ENCODE measurements at places on chromosomes 3 and 15.

DNA sequence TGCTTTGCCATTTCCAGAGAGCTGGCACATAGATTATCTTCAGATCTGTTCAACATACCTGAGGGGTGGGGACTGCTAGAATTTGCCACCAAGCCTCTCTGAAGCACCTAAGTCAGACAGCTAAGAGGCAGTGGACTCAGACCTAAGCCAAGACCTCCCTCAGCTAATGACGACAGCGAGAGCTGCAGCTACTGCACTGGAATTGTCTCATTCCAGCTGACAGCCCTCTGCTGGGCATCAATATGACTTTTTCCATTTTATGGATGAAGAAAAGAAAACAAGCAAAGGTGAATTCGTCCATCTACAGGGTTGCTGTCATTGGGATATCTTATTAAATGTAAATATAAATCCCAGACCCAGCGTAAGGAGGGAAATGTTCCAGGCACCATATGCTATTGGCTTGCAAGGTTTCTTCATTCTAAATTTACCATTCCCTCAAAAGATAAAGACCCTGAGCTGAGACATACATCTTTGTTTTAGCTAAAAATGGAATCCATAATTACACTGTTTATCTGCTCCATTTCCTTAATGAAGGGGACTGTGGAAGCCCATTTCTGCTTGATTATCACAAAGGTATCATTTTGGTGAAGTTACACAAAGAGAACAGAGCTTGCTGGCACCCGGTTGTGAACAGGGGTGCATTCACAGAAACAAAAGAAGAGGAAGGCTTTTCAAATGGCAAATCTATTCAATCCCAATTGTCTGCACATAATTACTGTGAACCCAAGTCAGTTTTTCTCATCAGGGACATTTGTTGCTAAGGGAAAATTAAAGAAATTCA is 85.5 kb upstream of the LRTM1 start:
- DNase-seq, result no peak

- no peak for DNase-seq
These were observed 27.2 kb upstream of the STT3B start for GRCh38 chr3:31505371-31506048.

GRCh38 chr3:24639481-24640329 is 145.1 kb upstream of the THRB start:
- DNase-seq, result no peak

- no peak for DNase-seq
These were observed 1.4 kb upstream of the STRA6 start for GRCh38 chr15:74203914-74204431.

DNA sequence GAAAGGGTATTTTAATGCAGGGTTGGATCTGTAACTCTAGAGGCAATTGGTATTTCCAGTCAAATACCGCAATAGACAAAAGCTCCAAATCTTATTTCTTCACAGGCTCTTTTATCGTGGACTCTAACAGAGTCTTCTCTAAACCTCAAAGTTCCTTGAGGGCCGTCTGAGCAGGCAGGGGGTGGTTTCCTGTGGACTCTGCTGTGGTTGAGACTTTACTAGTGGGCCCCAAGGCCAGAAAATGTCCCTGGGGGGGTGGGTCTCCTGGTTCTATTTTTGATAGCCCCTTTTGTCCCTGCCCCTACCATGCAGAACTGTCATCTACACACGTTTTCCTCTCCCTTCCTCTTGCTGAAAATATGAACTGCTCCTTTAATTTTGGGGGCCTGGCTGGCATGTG is 80.1 kb downstream of the ASB7 start:
- no peak for DNase-seq
